ENCODE measurements at places on chromosomes 5 and 9.
A peak's percentile ranks its signal among the peaks of the same experiment; 100 is the strongest.

- peak; percentile 18 for DNase-seq
These were observed 136.5 kb upstream of the ABCA1 start for GRCh38 chr9:105064248-105065097.

GRCh38 chr5:59296317-59297264 lies 596.9 kb downstream of the PDE4D start:
- DNase-seq: no peak

DNA sequence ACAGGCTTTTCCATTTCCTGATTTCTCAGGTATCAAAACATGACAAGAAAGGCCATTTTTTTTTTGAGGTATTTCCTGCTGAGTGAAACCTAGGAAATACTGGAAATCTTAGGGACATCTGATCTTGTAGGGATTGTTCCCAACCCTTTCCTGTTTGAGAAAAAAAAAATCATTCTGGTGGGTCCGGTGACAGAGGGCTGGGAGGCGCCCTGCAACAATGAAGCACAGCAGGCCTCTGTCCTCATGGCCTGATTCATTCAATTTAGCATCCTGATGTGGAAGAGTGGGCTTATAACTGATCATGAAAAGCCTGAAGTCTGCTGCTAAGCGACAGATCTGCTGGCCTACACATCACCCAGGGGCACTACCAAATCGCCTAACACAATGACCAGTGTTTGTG lies 3.0 kb upstream of the C9orf153 start:
- no peak for DNase-seq

GRCh38 chr5:124263680-124264491 lies 482.6 kb downstream of the ZNF608 start:
- DNase-seq: peak; percentile 78

GRCh38 chr5:137778772-137779564 lies 24.8 kb upstream of the HNRNPA0 start:
- peak; percentile 49 for DNase-seq

Measured in neuronal stem cell (in vitro differentiated cells).